ENCODE measurements at places on chromosomes 2 and 18.

- no peak overlapping the region for H3K4me3 ChIP-seq
- no peak for DNase-seq
- H3K4me1 ChIP-seq: no peaks in the 10 kb centered on the region
- no peaks in the 10 kb centered on the region for H3K27me3 ChIP-seq
These were observed 40.4 kb downstream of the CLIP4 start for GRCh38 chr2:29155578-29155977.

GRCh38 chr18:45169610-45170009 is 445.7 kb upstream of the SLC14A2 start:
- no peaks in the 10 kb centered on the region for H3K36me3 ChIP-seq
- no peaks in the 10 kb centered on the region for H3K27me3 ChIP-seq
- no peak overlapping the region for H3K27ac ChIP-seq
- no peaks in the 10 kb centered on the region for H3K4me1 ChIP-seq
- H3K4me3 ChIP-seq: no peak overlapping the region
- DNase-seq: no peak

- H3K36me3 ChIP-seq: peaks cover 41% of the 10 kb centered on the region
- no peak for DNase-seq
- no peaks in the 10 kb centered on the region for H3K4me1 ChIP-seq
- no peak overlapping the region for H3K27ac ChIP-seq
- H3K27me3 ChIP-seq: no peaks in the 10 kb centered on the region
- no peak overlapping the region for H3K4me3 ChIP-seq
These were observed 20.9 kb downstream of the SLC30A3 start for GRCh38 chr2:27241761-27242613.

GRCh38 chr18:57715671-57716070 is 87.4 kb downstream of the ATP8B1 start:
- H3K27ac ChIP-seq: no peak overlapping the region
- no peak overlapping the region for H3K4me3 ChIP-seq
- H3K4me1 ChIP-seq: no peaks in the 10 kb centered on the region
- DNase-seq: no peak

DNA sequence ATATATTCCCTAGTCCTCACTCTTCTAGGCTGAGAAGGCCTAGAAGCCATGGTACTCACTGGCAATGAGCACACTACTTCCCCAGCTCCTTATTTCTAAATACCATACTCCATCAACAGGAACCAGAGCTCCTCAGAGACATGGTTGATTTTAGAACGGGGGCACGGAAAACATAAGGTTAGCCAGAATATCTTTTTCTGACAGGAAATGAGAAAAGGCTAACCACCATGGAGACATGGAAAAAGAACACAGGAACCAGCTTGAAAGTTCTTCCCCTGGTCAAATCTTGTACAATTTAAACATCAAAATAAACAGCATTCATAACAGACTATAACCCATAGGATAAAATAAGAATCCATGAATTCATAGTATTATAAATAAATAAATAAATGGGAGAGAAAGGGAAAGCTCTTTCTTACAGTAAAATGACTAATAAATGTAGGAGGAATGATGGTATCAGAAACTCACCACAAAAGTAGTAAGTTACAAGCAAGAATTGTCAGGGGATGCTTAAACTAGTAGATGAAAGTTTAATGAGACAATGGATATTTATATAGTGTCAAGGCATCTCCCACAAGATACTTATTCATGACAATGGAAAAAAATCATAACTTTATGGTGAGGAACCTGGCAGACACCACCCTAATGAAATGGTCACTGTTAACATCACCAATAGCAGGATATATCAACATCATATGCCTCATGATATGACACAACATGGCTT is 20.6 kb upstream of the GCC2 start:
- H3K36me3 ChIP-seq: no peaks in the 10 kb centered on the region
- H3K27ac ChIP-seq: no peak overlapping the region
- peaks cover under 1% of the 10 kb centered on the region for H3K27me3 ChIP-seq

DNA sequence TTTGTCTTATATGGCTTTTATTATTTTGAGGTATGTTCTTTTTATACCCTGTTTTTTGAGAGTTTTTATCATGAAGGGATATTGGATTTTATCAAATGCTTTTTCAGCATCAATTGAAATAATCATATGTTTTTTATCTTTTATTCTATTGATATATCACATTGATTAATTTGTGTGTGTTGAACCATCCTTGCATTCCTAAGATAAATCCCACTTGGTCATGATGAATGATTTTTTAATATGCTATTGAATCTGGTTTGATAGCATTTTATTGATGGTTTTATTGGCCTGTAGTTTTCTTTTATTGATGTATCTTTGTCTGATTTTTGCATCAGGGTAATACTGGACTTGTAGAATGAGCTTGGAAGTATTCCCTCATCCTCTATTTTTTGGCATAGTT is 160.3 kb downstream of the PLCL1 start:
- H3K27ac ChIP-seq: no peak overlapping the region
- H3K36me3 ChIP-seq: peaks cover 26% of the 10 kb centered on the region
- no peak for DNase-seq
- peaks cover 14% of the 10 kb centered on the region for H3K4me1 ChIP-seq
- H3K4me3 ChIP-seq: no peak overlapping the region

- no peak overlapping the region for H3K4me3 ChIP-seq
- no peak for DNase-seq
- H3K27me3 ChIP-seq: peaks cover 8% of the 10 kb centered on the region
These were observed 44.5 kb upstream of the SP3 start for GRCh38 chr2:174009488-174010223.

- H3K4me1 ChIP-seq: peaks cover 48% of the 10 kb centered on the region
- peak; percentile 48 for DNase-seq
- H3K27me3 ChIP-seq: no peaks in the 10 kb centered on the region
- H3K27ac ChIP-seq: peak overlapping the region; percentile 99
- peak overlapping the region; percentile 92 for H3K4me3 ChIP-seq
These were observed 14.6 kb downstream of the PTPN18 start for GRCh38 chr2:130370490-130370889.

DNA sequence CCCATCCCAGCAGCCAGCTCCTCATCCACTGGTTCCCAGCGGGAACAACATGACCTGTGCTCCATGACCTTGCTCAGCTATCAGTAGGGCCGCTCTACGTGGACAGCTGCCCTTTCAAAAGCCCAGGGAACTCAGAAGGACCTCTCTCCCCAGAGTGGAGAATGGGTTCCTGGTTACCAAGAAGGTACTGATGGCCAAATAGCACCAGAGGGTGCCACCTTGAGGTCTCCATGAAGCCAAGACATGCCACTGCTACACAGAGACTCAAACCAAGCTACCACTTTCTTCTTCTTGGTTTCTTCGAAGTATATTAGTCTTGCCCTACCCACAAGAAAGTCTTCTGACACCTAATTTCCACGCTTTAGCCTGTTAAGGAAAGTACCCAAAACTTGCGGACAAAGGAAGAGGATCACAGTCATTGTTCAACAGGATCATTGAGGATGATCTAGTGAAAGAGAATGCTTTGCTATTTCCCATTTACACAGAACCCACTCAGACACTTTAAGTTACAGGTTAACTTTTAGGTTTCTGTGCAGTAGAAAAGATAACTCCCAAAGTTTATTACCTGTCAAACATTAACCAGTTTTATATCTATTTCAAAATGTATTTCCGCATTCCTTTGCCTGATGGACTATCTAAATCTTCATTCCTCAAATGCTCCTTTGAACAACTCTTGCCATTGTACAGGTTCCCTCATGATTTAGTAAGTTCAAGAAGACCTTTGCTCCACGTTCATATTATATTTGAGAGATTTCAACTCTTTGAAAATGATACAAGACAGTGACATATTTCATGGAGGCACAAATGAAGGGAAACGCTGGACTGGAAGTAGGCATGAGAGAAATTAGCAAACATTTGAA is 102.2 kb downstream of the ALPK2 start:
- DNase-seq: no peak
- no peak overlapping the region for H3K4me3 ChIP-seq
- H3K27ac ChIP-seq: peak overlapping the region; percentile 80
- H3K36me3 ChIP-seq: peaks cover 2% of the 10 kb centered on the region

GRCh38 chr2:108536133-108536780 is 2.0 kb downstream of the LIMS1 start:
- no peak overlapping the region for H3K27ac ChIP-seq
- DNase-seq: no peak
- no peaks in the 10 kb centered on the region for H3K27me3 ChIP-seq
- H3K36me3 ChIP-seq: peaks cover 2% of the 10 kb centered on the region

- peaks cover 27% of the 10 kb centered on the region for H3K27me3 ChIP-seq
- DNase-seq: no peak
- H3K4me3 ChIP-seq: no peak overlapping the region
- H3K36me3 ChIP-seq: no peaks in the 10 kb centered on the region
These were observed 684.4 kb downstream of the NRXN1 start for GRCh38 chr2:50347358-50348044.

- no peak overlapping the region for H3K27ac ChIP-seq
- H3K4me1 ChIP-seq: no peaks in the 10 kb centered on the region
- no peak overlapping the region for H3K4me3 ChIP-seq
These were observed 194.7 kb upstream of the GLI2 start for GRCh38 chr2:120540719-120541552.

DNA sequence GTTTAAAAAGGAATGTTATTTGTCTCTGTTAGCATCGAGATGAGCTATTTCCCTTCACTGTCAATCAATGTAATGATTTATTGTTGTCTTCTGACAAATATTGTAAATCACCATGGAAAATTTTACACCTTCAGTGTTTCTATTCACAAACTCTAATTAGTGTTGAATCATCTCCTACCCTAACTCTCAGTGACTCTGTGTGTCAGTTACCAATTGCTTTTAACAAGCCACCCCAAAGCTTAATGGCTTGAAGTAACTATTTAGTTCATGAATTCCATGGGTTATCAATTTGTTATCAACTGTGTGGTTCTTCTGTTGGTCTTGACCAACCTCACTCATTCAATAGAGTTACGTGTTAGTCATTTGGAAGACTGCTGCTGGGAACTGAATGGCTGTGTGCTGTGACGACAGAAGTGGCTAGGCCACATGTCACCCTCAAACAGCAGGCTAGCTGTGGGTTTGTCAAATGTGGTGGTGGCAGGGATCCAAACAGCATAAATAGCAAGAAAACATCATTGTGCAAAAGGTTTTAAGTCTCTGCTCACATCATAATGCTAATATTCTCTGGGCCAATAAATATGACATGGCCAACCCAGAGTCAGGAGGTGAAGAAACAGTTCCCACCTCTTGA is 910.8 kb upstream of the CDH2 start:
- DNase-seq: no peak
- H3K27ac ChIP-seq: no peak overlapping the region
- no peaks in the 10 kb centered on the region for H3K36me3 ChIP-seq
- H3K27me3 ChIP-seq: no peaks in the 10 kb centered on the region

DNA sequence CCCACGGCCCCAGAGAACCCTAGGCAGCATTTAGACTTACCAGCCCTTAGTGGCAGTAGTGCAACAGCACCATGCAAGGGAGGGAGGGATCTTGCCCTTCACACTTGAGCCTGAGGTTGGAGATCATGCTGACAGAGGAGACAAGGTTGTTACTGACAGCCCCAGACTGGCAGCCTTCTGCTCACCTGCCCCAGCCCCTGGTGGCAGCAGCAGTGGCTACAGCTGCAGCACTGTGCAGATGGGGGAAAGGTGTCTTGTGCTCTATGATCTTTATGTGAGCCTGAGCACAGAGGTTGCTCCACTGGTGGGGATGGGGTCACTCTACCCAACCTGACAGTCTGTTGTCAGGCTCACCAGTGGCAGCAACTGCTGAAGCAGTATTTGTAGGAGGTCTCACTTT is 501.2 kb upstream of the LRRTM4 start:
- no peaks in the 10 kb centered on the region for H3K27me3 ChIP-seq
- H3K36me3 ChIP-seq: no peaks in the 10 kb centered on the region
- H3K4me3 ChIP-seq: no peak overlapping the region

GRCh38 chr2:238724728-238725127 is 123.2 kb upstream of the TWIST2 start:
- no peak overlapping the region for H3K4me3 ChIP-seq
- no peak overlapping the region for H3K27ac ChIP-seq
- H3K36me3 ChIP-seq: no peaks in the 10 kb centered on the region

DNA sequence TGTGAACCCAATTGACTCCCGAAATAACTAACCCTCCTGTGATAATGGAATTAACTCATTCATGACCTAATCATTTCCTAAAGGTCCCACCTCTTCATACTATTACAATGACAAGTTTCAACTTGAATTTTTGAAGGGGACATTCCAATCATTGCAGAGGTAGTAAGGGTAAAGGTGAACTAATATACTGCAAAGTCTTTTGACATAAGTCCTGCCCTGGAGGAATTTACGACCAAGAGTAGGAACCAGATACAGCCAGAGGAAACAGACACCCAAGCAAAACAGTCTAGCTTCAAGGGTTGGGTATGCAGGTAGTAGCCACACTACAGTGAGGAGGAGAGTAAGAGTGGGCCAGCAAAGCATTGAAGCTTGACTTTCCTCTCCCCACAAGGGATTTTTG is 1.2 kb upstream of the SRBD1 start:
- no peaks in the 10 kb centered on the region for H3K27me3 ChIP-seq
- H3K36me3 ChIP-seq: no peaks in the 10 kb centered on the region
- no peak for DNase-seq
- peaks cover 25% of the 10 kb centered on the region for H3K4me1 ChIP-seq
- no peak overlapping the region for H3K4me3 ChIP-seq

DNA sequence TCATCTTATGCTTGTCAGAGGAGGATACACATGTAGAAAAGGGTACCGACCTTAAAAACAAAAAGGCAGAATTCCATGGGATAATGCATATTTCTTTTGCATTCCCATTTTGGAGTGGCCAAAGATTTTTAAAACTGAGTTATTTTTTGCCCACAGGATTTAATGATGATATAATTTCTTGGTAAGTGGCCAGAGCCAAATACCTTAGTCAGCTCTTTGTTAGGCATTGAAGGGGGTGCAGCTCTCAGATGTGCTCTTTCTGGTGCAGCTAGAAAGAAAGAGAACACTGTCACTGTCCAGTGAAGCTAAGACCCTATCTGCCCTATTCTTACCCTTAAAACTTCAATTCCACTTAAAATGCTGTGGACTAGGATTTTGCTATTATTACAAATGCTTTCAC is 10.8 kb downstream of the COQ10B start:
- peaks cover 2% of the 10 kb centered on the region for H3K4me1 ChIP-seq
- H3K27ac ChIP-seq: no peak overlapping the region
- no peaks in the 10 kb centered on the region for H3K27me3 ChIP-seq
- DNase-seq: no peak

GRCh38 chr18:26133652-26134051 is at the start of gene PSMA8:
Gene PSMA8, plus strand, starts transcription at chr18:26133869. Its CDS starts 97 bp downstream, at chr18:26133966.
- no peaks in the 10 kb centered on the region for H3K27me3 ChIP-seq
- H3K27ac ChIP-seq: peak within 1 kb of the TSS; percentile 81
- peak within 1 kb of the TSS; percentile 75 for H3K4me3 ChIP-seq
- H3K4me1 ChIP-seq: peaks cover 1% of the 10 kb centered on the region
- H3K36me3 ChIP-seq: no peaks in the 10 kb centered on the region
- peak; percentile 41 for DNase-seq

GRCh38 chr2:65396348-65397026 is 35.9 kb downstream of the SPRED2 start:
- H3K4me1 ChIP-seq: peaks cover 40% of the 10 kb centered on the region
- H3K36me3 ChIP-seq: no peaks in the 10 kb centered on the region
- peak overlapping the region; percentile 45 for H3K27ac ChIP-seq
- H3K27me3 ChIP-seq: peaks cover 30% of the 10 kb centered on the region
- H3K4me3 ChIP-seq: no peak overlapping the region

DNA sequence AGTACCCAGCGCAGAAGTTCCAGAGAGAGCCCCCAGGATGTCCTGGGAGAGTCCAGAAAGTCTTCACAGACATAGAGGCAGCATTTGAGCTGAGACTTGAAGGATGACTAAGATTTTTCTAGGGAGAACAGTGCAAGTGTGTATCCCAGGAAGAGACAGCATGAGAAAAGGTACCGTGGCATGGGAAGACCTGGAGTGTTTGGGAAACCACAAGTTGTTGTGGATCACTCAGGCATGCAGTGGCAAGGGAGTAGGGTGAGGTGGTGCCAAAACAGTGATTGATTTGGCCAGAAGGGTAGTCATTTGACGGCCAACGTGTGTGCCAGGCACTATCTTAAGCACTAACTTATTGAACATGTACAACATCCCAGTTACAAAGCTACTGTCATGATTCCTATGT is 24.5 kb upstream of the KCNK3 start:
- no peak overlapping the region for H3K4me3 ChIP-seq
- no peak overlapping the region for H3K27ac ChIP-seq
- H3K27me3 ChIP-seq: peaks cover 33% of the 10 kb centered on the region

Measured in activated naive CD8-positive, alpha-beta T cell treated with anti-CD3 and anti-CD28 coated beads, Interleukin-2, amount 50 U/mL, for 24 hours (primary cell).